Effector memory CD8-positive, alpha-beta T cell (primary cell): ENCODE measurements at places on chromosomes 6 and 20.

GRCh38 chr6:31179042-31179386 lies 8.5 kb upstream of the POU5F1 start:
- no peaks in the 10 kb centered on the region for H3K36me3 ChIP-seq
- peaks cover 19% of the 10 kb centered on the region for H3K4me1 ChIP-seq
- no peak for DNase-seq
- peak overlapping the region; percentile 39 for H3K27ac ChIP-seq
- H3K4me3 ChIP-seq = no peak overlapping the region

GRCh38 chr6:87858440-87858839 lies 156.4 kb upstream of the AKIRIN2 start:
- no peak overlapping the region for H3K4me3 ChIP-seq
- peaks cover 4% of the 10 kb centered on the region for H3K27me3 ChIP-seq
- H3K4me1 ChIP-seq = no peaks in the 10 kb centered on the region
- H3K36me3 ChIP-seq = no peaks in the 10 kb centered on the region
- no peak overlapping the region for H3K27ac ChIP-seq
- no peak for DNase-seq

DNA sequence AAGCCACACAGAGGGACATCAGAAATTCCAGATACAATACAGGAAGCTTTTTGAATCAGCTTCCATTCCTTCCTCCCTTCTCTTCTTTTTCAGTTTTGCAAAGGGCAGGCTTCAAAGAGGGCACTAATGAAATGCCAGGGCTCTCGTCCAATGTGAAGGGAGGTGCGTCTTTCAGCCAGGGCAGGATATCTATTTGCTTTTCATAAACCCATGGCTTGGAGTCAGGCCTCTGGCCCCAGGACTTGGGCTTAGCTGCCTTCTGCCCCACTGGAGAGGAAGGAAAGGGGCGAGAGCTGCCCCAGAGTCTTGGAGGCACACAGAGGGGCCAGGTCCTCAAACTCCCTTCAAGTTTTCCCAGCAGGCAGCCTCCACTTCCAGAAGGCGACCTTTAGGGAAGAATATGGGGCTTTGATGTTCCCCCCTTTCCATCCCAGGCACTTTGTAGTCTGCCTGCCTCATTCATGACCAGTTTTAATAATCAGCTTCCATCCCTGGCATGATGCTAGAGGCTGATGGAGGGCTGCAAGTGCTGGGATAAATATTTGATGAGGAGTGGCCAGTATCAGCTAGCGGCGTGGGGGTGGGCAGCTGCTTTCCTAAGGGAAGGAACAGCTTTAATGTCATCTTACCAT lies 234.8 kb downstream of the NRN1 start:
- H3K36me3 ChIP-seq = no peaks in the 10 kb centered on the region
- no peaks in the 10 kb centered on the region for H3K27me3 ChIP-seq
- H3K27ac ChIP-seq = no peak overlapping the region
- H3K4me1 ChIP-seq = no peaks in the 10 kb centered on the region
- no peak overlapping the region for H3K4me3 ChIP-seq

GRCh38 chr6:160795721-160796120 lies 93.7 kb downstream of the PLG start:
- H3K36me3 ChIP-seq = no peaks in the 10 kb centered on the region
- peaks cover 4% of the 10 kb centered on the region for H3K27me3 ChIP-seq

DNA sequence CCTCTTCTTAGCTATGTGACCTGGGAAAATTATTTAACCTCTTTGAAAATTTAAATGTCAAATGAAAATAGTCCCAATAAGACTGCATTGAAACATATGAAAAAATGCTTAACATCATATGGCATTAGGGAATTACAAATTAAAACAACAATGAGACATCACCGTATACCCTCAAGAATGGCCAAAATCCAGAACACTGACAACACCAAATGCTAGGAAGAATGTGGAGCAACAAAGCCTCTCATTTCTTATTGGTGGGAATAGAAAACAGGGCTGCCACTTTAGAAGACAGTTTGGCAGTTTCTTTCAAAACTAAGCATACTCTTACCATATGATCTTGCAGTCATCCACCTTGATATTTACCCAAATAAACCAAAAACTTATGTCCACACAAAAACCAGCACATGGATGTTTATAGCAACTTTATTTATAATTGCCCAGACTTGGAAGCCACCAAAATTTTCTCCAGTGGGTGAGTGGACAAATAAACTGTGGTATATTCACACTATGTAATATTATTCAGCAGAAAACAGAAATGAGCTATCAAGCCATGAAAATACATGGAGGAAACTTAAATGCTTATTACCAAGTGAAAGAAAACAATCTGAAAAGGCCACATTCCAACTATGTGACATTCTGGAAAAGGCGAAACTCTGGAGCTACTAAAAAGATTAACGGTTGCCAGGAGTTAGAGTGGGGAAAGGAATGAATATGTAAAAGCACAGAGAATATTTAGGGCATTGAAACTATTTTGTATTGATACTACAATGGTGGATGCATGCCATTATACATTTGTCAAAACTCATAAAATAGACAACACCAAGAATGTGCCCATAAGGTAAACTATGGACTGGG lies 459.9 kb downstream of the GRIK2 start:
- H3K27ac ChIP-seq = no peak overlapping the region
- H3K27me3 ChIP-seq = no peaks in the 10 kb centered on the region
- no peak for DNase-seq
- no peaks in the 10 kb centered on the region for H3K36me3 ChIP-seq

DNA sequence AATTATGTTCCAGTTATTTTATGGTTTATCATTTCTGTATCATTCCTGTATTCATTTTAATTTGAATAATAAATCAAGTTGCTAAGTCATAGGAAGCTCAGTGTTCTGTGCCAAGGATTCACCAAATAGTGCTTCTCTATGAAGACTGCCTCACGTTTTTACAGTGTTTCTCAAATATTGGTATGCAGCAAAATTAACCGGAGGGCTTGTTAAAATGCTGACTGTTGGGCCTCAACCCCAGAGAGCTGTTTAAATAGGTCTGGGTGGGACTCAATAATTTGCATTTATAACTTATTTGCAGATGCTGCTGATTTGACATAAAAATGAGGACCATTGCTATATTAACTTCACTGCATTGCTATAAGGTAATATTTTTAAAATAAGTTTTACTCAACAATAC lies 166.7 kb downstream of the TINAG start:
- H3K27me3 ChIP-seq = no peaks in the 10 kb centered on the region
- DNase-seq = no peak
- no peak overlapping the region for H3K27ac ChIP-seq
- H3K4me1 ChIP-seq = no peaks in the 10 kb centered on the region

GRCh38 chr6:20021795-20022194 lies 184.6 kb downstream of the ID4 start:
- H3K4me1 ChIP-seq = peaks cover 20% of the 10 kb centered on the region
- DNase-seq = no peak
- H3K36me3 ChIP-seq = peaks cover 4% of the 10 kb centered on the region
- H3K27me3 ChIP-seq = no peaks in the 10 kb centered on the region
- H3K27ac ChIP-seq = no peak overlapping the region
- H3K4me3 ChIP-seq = no peak overlapping the region

DNA sequence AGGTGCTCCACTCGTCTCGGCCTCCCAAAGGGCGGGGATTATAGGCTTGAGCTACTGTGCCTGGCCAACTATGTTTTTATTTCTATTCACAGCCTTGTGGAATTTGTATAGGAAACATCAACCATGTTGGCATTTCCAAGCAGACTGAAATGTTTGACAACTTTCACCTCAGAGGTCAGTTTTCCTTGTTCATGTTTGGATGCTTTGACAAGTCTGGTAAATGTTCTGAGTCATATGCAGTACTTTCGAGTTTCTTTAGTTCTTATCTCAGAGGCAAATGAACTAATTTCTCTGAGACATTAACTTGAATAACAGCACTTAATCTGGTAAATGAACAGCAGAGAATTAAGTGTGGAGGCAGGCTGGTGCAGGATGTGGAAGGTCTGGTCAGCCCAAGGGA lies 373.4 kb upstream of the SYNCRIP start:
- H3K4me3 ChIP-seq = no peak overlapping the region
- DNase-seq = no peak
- H3K36me3 ChIP-seq = no peaks in the 10 kb centered on the region
- no peaks in the 10 kb centered on the region for H3K27me3 ChIP-seq
- no peaks in the 10 kb centered on the region for H3K4me1 ChIP-seq
- no peak overlapping the region for H3K27ac ChIP-seq

DNA sequence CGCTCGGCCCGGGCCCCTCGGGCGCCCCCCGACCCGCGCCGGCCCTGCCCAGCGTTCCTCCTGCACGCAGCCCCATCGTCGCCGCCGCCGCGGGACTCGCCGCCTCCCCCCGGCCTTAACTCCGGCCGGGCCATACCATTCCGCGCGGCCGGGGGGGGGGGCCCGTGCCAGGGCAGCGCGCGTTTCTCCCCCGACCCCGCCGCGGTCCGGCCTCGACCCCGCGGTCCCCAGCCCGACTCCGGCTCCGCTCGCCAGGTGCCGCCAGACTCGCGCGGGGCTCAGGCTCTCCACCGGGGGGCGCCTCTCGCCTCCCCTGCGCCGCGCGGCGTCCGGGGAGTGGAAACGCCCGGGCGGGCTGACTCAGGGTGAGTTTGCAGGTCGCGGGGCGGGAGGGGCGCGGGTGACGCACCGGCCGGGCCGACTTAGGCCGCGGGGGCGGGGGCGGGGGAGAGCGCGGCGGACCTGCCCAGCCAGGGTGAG lies at the start of gene SRXN1:
Gene SRXN1 (minus strand): TSS at position 91 of the 480 bp plus-strand sequence. CDS start 15 bp downstream, at position 76.
- peak within 1 kb of the TSS; percentile 85 for H3K4me3 ChIP-seq
- peak within 1 kb of the TSS; percentile 89 for H3K27ac ChIP-seq
- peak; percentile 63 for DNase-seq
- H3K27me3 ChIP-seq = peaks cover 9% of the 10 kb centered on the region
- H3K36me3 ChIP-seq = peaks cover 6% of the 10 kb centered on the region

- no peak for DNase-seq
- H3K4me1 ChIP-seq = no peaks in the 10 kb centered on the region
- H3K27ac ChIP-seq = no peak overlapping the region
- H3K4me3 ChIP-seq = no peak overlapping the region
- H3K36me3 ChIP-seq = no peaks in the 10 kb centered on the region
- H3K27me3 ChIP-seq = no peaks in the 10 kb centered on the region
These were observed 88.9 kb downstream of the GINS1 start for GRCh38 chr20:25496165-25496967.

GRCh38 chr20:5715071-5715841 lies 34.9 kb upstream of the SHLD1 start:
- no peak for DNase-seq
- peak overlapping the region; percentile 95 for H3K27ac ChIP-seq
- peaks cover 16% of the 10 kb centered on the region for H3K4me1 ChIP-seq
- peaks cover 6% of the 10 kb centered on the region for H3K36me3 ChIP-seq
- H3K4me3 ChIP-seq = no peak overlapping the region

- peaks cover 9% of the 10 kb centered on the region for H3K36me3 ChIP-seq
- peaks cover 3% of the 10 kb centered on the region for H3K4me1 ChIP-seq
- DNase-seq = no peak
- no peak overlapping the region for H3K4me3 ChIP-seq
- no peak overlapping the region for H3K27ac ChIP-seq
These were observed 15.6 kb downstream of the ULBP1 start for GRCh38 chr6:149979293-149979692.

DNA sequence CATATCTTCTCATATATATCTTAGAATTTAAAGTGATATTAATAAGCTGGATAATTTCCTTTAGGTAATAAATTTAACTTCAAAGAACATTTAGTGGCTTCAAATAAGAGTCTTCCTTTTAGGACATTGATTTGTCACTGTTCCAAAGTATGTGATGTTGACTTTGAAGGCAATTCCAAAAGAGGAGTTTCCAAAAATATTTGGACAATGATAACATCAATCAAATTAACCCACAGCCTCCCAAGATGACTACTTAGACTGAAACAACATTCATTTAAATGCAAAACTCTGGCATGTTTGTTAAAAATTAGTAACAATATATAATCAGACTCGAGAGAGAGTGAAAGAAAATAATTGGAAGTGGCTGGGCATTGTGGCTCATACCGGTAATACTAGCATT lies 211.1 kb downstream of the OGFRL1 start:
- H3K4me1 ChIP-seq = no peaks in the 10 kb centered on the region
- no peaks in the 10 kb centered on the region for H3K36me3 ChIP-seq

GRCh38 chr6:162242915-162243314 lies 484.7 kb downstream of the PRKN start:
- H3K36me3 ChIP-seq = no peaks in the 10 kb centered on the region
- H3K27ac ChIP-seq = no peak overlapping the region
- DNase-seq = no peak
- no peaks in the 10 kb centered on the region for H3K4me1 ChIP-seq
- H3K4me3 ChIP-seq = no peak overlapping the region

- DNase-seq = no peak
- no peaks in the 10 kb centered on the region for H3K36me3 ChIP-seq
- H3K4me3 ChIP-seq = no peak overlapping the region
- H3K27ac ChIP-seq = no peak overlapping the region
- H3K27me3 ChIP-seq = no peaks in the 10 kb centered on the region
- no peaks in the 10 kb centered on the region for H3K4me1 ChIP-seq
These were observed 74.0 kb downstream of the PPP1R3G start for GRCh38 chr6:5159162-5159561.

GRCh38 chr6:10854922-10855632 lies 16.7 kb upstream of the MAK start:
- no peaks in the 10 kb centered on the region for H3K36me3 ChIP-seq
- H3K4me3 ChIP-seq = no peak overlapping the region
- no peak for DNase-seq
- H3K27ac ChIP-seq = no peak overlapping the region

GRCh38 chr6:136696783-136697364 lies 95.4 kb downstream of the MAP3K5 start:
- H3K4me3 ChIP-seq = no peak overlapping the region
- peaks cover 26% of the 10 kb centered on the region for H3K4me1 ChIP-seq
- no peak overlapping the region for H3K27ac ChIP-seq
- H3K27me3 ChIP-seq = no peaks in the 10 kb centered on the region
- peaks cover 55% of the 10 kb centered on the region for H3K36me3 ChIP-seq

- H3K27ac ChIP-seq = peak overlapping the region; percentile 11
- DNase-seq = no peak
- H3K4me1 ChIP-seq = peaks cover 64% of the 10 kb centered on the region
- H3K36me3 ChIP-seq = peaks cover 10% of the 10 kb centered on the region
These were observed 19.8 kb downstream of the XRN2 start for GRCh38 chr20:21322921-21323331.
